ENCODE measurements at places on chromosomes 1 and 21. TPM values are rescaled to one million over a fixed set of nuclear protein-coding genes. Genes with fewer than 3 reads are reported as not detected.

Gene UTS2
- not detected for total RNA-seq

DNA sequence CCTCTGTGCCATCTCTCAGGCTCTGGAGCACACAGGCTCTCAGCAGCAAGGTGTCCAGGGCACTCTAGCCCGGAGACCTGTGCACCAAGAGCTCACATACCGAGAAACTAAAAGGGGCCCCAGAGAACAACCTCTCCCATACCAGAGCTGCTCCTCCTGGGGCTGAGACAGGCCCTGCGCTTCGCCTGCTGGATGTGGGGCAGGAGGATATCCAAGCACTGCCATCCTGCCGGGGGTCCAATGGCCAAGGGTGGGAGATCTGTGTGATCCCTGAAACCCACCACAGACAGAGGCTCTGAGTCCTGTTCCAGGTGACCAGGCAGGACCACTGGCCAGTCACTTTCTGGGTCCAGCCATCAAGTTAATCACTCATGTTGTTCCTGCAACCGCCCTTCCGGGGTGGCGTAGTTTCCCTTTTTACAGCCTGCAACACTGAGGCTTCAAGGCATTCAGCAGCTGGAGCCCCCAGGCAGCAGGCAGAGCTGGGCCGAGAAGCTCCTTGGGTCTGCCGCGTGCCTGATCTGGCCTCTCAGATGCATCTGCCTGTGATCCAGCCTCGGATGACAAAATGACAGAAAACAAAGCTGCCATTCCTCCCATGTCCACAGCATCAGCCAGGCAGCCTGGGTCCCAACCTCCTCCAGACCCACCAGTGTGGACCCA, 36.7 kb upstream of the ACTRT2 start:
- no peaks in the 10 kb centered on the region for H3K27me3 ChIP-seq
- H3K27ac ChIP-seq, result no peak overlapping the region
- H3K4me1 ChIP-seq, result no peaks in the 10 kb centered on the region
- H3K4me3 ChIP-seq, result no peak overlapping the region
- no peaks in the 10 kb centered on the region for H3K36me3 ChIP-seq
- no peak for DNase-seq

DNA sequence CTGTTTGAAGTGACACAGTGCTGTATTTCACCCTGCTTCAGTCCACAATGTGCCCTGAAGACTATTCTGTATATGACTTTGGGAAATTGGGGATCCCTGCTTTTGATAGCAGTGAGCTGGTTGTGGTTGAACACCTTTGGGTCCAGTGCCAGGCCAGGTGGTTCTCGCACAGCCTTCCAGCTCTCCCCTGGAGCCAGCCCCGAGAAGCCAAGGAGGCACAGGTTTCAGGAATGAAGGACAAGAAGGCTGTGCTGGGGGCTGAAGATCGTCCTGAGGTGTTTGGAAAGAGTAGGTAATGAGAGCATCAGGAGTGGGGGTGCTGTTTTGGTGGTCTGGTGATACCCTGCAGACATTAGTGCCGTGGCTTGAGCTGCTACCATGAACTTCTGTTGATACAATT, 131.4 kb upstream of the COL6A1 start:
- H3K27me3 ChIP-seq, result no peaks in the 10 kb centered on the region
- DNase-seq, result no peak
- H3K36me3 ChIP-seq, result no peaks in the 10 kb centered on the region
- H3K27ac ChIP-seq, result no peak overlapping the region
- no peaks in the 10 kb centered on the region for H3K4me1 ChIP-seq
- H3K4me3 ChIP-seq, result no peak overlapping the region

Gene KCNN3
- total RNA-seq, result 0.36 TPM

Gene KRTAP7-1
- not detected for total RNA-seq

DNA sequence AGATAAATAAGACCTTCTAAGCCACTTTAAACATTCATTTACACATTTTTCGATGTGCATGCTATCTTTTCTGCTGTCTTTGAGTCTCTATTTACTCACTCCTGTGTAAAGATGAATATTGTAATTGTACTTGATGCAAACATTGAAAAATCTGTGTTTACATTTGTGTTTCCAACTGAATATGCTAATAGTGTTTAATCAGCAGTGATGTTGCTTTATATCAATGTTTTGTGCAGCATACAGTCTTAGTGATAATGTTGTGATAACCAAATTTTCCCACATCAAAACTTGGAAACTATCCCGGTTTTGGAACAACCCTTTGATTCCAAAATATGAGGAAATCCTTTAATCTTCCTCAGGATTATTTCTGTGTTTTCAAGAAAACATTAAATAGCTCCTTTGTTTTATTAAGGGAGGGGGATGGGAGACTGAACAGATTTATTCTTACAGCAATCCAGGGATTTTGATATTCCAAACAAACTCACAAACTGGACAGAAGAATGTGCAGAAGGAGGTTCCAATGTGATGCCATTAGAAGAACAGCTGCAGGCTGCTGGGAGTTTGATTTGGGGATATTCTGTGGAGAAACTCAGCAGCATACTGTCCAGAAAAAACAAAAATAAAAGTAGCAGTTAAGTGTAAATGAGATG, 248.0 kb downstream of the S1PR1 start:
- H3K27me3 ChIP-seq, result peaks cover 16% of the 10 kb centered on the region
- DNase-seq, result no peak
- no peak overlapping the region for H3K27ac ChIP-seq

Gene MYBPH
- total RNA-seq, result not detected

Gene CAMTA1
- 57.2 TPM for total RNA-seq

GRCh38 chr1:30335389-30335996, 387.9 kb downstream of the MATN1 start:
- H3K27ac ChIP-seq, result no peak overlapping the region
- no peaks in the 10 kb centered on the region for H3K4me1 ChIP-seq
- H3K27me3 ChIP-seq, result peaks cover 5% of the 10 kb centered on the region

Gene SELENOF
- 198 TPM for total RNA-seq

- no peak overlapping the region for H3K27ac ChIP-seq
- DNase-seq, result no peak
- no peak overlapping the region for H3K4me3 ChIP-seq
- H3K27me3 ChIP-seq, result no peaks in the 10 kb centered on the region
- H3K4me1 ChIP-seq, result peaks cover 7% of the 10 kb centered on the region
These were observed 20.4 kb downstream of the THAP3 start for GRCh38 chr1:6645018-6645417.

GRCh38 chr1:204769997-204770396, 84.5 kb upstream of the LRRN2 start:
- peaks cover 60% of the 10 kb centered on the region for H3K27me3 ChIP-seq
- DNase-seq, result no peak
- H3K4me3 ChIP-seq, result no peak overlapping the region
- no peaks in the 10 kb centered on the region for H3K4me1 ChIP-seq

DNA sequence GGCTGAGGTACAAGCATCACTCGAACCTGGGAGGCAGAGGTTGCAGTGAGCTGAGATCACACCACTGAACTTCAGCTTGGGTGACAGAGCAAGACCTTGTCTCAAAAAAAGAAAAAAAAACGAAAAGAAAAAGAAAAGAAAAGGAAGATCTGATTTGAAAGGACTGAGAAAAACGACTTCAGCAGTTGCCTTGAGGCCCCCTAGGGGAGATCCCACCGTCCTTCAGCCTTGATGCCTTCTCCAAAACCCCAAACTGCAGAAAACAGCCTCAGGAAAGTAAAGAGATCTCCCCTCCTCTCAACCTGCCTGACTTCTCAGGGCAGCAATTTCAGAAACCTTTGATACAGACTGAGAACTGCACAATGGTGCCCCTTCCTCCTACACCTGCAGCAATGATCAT, 50.9 kb upstream of the BCAR3 start:
- H3K36me3 ChIP-seq, result no peaks in the 10 kb centered on the region
- H3K4me3 ChIP-seq, result no peak overlapping the region
- H3K27ac ChIP-seq, result no peak overlapping the region
- no peaks in the 10 kb centered on the region for H3K4me1 ChIP-seq

- H3K4me1 ChIP-seq, result no peaks in the 10 kb centered on the region
- no peak for DNase-seq
- H3K36me3 ChIP-seq, result no peaks in the 10 kb centered on the region
- no peak overlapping the region for H3K4me3 ChIP-seq
- H3K27ac ChIP-seq, result no peak overlapping the region
- H3K27me3 ChIP-seq, result no peaks in the 10 kb centered on the region
These were observed 121.6 kb downstream of the RGS7 start for GRCh38 chr1:241235256-241235897.

Gene TDRD5
- not detected for total RNA-seq

DNA sequence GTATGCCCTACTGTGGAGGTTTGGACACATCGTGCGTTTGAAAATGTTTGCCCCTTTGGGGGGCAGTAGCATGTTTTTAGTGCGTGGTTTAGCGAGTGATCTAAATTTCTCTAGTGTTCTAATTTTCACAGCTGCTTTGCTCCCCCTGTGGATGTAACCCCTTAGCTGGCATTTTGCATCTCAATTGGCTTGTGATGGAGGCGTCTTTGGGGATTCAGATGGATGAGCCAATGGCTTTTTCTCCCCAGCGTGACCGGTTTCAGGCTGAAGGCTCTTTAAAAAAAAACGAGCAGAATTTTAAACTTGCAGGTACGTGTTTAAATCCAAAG, 836 bp downstream of the CDC7 start:
- no peak overlapping the region for H3K4me3 ChIP-seq
- H3K27me3 ChIP-seq, result no peaks in the 10 kb centered on the region
- H3K4me1 ChIP-seq, result peaks cover 34% of the 10 kb centered on the region
